ENCODE measurements at places on chromosomes 11 and 22. TPM values are rescaled to one million over a fixed set of nuclear protein-coding genes. Genes with fewer than 3 reads are reported as not detected.

The OR51B4 gene
- total RNA-seq: not detected

The BDNF gene
- 0.53 TPM for total RNA-seq

The OR52D1 gene
- not detected for total RNA-seq

The CTR9 gene
- 15.9 TPM for total RNA-seq

- no peak for DNase-seq
Observed at GRCh38 chr11:37108436-37109285, 510.6 kb upstream of the RAG2 start.

DNA sequence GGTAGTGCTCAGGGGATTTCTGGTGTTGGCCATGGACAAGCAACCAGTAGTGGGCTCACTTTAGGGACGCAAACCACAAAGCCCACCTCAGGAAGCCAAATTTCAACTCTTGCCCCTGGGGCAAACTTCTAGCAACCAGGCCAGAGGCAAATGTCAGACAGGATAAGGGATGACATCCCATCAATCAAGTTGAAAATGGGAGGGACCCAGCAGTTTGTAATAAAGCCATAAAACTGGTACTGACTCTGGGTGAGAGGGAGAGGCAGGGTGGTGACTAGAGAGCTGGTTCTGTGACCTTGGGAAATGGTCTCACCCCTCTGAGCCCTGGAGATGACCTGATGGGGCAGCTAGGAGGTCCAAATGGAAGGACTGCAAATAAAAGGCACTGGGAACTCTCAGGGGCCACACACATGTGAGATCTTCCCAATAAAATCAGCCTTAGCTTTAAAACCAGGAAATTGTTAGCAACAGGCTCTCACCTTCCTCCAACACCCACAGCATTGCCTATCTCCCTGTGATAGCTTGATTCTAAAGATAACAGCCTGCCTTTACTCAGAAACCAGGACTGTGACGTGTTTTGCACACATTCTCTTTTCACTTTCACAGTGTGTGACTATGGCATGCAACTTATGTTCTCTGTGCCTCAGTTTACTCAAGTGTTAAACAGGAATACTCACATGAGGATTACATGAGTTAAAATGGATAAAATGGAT lies 6.4 kb upstream of the TBC1D10A start:
- no peak for DNase-seq

DNA sequence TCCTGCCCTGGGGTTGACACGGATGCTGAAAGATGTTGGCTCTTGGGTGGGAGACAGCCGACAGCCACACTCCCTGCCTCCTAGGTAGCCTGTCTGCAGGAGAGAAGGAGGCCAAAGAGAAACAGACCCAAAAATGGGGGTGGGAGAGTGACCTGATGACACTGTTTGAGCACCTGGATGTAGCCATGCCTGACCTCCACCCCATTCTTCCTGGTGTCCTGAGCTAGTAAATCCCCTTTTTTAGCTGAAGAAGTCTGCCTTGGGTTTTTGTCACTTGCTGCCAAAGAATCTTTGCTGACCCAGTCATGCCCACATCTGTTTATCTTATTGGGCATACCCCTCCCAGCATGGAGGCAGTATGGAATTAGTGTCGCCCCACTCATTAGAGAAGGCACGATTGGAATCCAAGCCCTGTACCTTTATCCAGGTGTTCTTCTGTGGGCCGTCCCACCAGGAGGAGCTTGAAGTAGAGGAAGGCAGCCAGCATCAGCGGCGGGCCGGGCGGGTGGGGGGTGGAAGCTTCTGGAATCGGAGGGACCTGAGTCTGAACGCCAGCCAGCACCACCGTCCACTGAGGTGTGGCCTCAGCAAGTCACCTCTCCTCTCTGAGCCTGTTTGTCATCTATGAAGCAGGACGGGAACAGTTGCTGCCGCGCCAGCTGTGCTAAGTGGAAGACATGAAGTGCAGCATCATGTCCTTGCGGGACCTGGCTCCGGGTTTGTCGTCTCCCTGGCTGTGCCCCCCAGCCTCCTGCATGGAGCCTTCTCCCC lies 37.8 kb downstream of the IGHMBP2 start:
- no peak for DNase-seq

GRCh38 chr11:14300661-14301304 lies 58.2 kb downstream of the RRAS2 start:
- DNase-seq: peak; percentile 82

DNA sequence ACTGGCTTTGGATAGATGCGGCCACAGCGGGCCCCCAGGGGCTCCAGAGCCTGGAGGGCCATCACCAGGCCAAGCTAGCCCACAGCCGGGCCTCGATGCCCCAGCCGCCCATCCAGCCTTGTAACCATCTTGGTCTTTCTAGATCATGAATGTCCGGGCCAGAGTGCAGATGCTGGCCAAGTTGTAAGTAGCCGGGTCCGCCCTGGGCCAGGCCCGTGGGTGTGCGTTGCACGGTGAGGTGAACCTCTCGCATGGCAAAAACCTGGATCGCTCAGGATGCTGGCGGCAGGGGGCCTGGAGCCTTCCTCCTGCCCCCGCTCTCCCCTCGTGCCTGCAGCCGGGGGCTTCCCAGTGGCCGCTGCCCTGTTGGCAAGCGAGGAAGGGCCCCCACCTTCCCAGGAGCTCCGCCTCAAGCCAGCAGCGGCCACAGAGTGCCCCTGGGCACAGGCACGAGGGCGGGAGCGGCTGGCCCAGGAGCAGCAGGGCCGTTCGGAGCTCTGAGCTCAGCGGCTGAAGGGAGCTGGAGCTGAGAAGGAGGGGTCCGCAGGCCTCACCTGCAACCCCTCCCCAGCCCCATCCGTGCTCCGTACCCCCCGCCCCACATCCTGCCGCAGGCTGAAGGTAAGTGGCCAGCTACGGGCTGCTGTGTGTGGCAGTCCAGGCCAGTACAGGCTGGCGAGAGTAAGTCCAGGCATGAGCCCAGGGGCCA lies 10.9 kb upstream of the MRPL23 start:
- no peak for DNase-seq

DNA sequence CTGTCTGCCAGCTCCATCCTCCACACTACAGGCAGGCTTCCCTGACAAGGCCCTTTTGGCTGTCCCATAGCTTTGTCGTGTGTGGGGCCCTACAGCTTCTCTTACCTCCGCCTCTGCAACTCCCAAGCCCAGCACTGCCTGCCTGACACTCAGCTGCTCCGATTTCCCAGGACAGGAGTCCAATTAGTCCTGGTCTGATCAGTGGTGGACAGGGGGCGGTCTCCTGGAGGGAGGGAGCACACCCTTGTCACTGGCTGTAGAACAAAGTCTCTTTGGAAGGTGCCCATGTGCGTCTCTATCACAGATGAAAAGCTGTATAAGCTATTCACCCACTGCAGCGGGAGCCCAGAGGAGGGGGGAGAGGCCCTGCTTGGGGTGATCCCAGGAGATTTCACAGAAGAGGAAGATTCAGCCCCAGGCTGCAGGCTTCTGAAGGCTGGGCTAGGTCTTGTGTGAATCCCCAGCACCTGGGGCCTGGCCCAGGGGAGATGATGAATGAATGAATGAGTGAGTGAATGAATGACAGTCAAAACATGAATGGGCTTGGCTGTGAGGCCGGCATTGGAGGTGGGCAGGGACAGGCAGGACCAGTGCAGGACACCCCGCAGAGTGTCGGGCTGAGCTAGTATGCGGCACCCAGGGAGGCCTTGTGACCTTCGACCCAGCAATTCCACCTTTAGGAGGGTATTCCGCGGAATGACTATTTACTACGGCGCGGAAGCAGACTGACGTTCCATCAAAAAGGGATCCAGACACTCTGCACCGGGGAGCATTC lies 142.4 kb downstream of the CACNA1I start:
- DNase-seq: no peak

- DNase-seq: peak; percentile 67
Observed at GRCh38 chr11:119284344-119285157, 32.4 kb downstream of the MCAM start.

GRCh38 chr11:59802639-59803176 lies 7.9 kb downstream of the MRPL16 start:
- DNase-seq: peak; percentile 87

DNA sequence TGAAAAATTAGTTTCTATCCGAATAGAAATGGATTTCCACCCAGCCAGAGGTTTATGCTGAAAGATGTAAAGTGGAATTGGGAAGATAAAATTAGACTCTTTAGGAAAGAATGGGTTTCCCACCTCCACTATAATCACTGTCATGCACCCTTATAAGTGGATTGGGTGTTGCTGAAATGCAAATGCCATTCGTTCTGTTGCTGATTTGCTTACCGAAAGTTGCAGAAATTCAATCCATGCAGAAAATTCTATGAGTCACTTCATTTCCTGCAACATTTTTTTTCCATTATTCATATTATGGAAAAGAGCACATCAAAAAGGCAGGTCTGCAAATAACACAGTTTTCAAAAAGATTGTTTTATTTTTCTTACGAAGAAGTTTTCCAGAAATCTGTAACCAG lies 65.6 kb downstream of the LDLRAD3 start:
- no peak for DNase-seq
